Panc1 (cell line): ENCODE measurements at places on chromosomes 2 and 18. TPM values are rescaled to one million over a fixed set of nuclear protein-coding genes. Genes with fewer than 3 reads are reported as not detected.

TOGARAM2 gene
- 0.44 TPM for total RNA-seq

DNA sequence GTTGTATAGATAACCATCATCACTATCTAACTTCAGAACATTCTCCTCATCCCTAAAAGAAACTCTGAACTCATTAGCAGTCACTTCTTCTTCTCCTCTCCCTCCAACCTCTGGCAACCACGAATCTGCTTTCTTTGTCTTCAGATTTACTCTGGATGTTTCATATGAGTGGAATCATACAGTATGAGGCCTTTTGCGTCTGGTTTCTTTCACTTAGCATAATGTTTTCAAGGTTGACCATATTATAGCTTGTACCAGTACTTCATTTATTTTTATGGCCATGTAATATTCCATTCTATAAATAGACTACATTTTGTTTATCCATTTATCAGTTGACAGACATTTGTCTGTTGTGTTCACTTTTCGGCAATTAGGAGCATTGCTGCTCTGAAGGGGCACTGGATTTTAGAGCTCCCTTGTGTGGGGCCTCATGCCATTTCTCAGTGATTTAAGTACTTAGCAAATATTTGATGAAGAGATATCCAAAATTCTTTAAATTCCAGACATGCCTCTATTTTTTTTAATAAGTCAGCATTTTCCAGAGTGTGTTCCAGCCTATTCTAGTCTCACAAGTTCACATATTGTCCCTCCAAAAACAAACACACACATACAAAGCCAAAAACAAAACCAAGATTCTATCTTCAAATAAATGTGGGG, 22.5 kb upstream of the MAP3K20 start:
- DNase-seq = no peak

DNA sequence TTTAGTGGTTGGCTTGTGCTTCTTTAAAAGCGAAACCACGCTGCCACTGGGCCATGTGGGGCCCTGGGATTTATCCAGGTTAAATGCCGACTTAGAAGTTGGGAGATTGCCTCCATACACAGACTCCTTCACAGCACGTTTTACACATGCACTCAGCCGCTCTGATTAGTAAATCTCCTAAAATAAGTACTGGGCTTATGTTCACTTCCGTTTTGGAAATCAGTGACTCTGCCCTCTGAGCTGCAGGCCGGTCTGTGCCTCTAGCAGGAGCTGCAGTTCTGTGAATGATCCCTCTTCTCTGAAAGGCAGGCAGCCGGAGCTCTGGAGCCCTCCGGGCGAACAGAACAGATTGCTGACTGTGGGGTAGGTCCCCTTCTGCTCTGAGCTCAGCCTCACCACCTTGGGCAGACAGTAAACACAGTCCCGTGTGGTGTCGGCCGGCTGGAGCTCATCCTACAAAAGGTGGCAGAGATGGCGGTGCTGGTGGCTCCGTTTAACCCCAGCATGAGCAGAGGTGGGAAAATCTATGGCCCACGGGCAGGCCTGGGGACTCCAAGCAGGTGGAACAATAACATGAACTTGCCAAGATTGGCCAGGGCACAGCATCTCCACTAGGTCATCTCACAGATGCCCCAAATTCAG, 9.8 kb upstream of the RAB17 start:
- no peak for DNase-seq

- peak; percentile 48 for DNase-seq
Measured at GRCh38 chr18:22466608-22467395, 49.1 kb upstream of the CTAGE1 start.

DNA sequence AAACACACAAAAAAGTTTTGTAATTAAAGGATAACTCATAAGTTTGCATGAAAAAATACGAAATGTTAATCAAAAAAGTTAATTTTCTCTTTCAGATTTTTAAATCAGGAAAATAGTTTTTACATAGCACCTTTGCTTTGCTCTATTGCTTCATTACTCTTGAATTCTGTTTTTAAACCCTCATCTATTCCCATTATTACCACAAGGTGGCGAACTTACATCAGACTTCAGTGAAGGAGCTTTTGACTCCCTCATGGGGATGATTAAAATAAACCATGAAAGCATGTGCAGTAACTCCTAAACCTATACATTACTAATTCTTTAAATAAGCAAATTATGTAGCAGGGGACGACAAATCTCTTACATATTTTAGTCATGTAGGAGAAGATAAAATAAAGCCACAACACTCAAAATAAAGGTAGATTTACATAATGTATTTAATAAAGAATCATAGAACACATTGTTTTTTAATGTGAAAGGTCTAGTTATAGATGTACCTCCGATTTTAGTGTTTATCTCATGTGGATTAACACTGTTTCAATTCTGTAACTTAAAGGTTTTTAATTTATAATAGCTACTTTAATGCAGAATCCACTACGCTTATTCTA, 105.2 kb downstream of the NETO1 start:
- peak; percentile 30 for DNase-seq

CHST10 gene
- total RNA-seq = 22.0 TPM

GKN2 gene
- total RNA-seq = not detected

- DNase-seq = no peak
Measured at GRCh38 chr2:88560619-88561307, 66.5 kb downstream of the EIF2AK3 start.

DNA sequence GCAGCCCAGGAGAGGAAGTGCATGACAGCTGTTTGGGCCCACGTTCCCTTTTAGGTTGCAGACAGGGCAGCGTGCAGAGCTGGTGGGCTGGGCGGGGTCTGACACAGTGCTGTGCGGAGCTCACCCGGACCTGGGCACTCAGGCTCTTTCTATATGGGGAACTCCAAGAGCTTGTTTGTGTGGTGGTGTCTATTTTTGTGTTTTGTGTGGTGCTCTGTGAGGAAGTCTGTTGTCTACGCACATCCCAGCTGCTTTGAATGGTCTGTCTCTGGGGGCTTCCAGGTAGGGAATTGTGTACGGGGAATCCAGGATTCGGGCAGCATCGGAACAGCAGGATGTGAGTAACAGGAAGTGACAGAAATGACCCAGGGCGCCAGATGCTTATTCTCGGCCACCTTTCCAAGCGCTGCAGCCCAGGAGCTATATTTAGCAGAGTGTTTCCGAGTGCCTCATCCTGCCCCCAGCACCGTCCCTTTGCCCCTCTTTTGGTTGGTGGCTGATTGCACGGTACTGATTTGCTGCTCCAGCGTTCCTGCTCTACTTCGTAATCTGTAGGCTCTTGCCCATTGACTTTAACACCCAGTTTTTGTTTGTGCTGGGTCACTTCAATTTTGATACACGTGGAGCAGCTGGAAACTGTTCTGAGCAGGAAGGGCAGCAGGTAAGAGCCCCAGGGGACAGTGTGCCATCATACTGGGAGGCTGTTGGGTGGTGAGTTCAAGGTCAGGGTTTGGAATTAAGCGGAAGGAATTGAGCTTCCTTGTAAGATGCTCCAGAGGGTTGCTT, 64.7 kb downstream of the DGKD start:
- DNase-seq = no peak

- no peak for DNase-seq
Measured at GRCh38 chr18:50623694-50624352, 63.9 kb downstream of the MAPK4 start.

DNA sequence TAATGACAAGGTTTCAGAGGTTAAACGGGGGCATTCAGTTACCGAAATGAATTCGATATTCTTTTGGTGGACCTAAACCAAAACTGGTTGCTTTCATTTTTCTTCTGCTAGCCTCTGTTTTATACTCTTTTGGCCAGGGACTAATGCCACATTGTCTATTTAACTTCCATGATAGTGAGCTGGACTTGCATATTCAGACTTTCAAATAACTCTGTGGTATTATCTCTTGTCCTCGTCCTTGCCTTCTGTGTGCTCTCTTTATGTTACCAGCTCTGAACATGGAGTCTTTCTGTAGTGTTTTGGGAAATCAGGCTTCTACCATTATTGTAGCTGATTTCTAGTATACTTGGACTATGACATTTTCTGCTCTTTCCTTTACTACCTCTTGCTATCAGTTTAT, 75.1 kb downstream of the CCDC102B start:
- no peak for DNase-seq

DNA sequence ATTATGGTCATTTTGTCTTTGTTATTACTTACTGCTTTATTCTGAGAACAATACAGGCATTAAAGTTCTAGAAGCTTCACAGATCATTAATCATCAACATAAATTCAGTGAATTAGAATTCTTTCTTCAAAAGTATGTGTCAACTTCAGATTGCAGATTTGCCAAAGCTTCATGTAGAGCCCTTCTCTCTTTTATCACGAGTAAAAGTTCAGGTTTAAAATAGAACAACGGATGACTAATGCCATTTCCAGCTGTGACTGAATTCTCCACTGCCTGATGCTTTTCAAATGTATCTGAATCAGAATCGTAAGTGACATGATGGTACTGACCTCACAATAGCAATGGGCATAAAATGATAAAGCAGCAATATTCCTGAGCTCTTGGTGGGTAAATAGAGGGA, 116.0 kb downstream of the ABCA12 start:
- no peak for DNase-seq

- DNase-seq = no peak
Measured at GRCh38 chr2:85255456-85255812, 72.4 kb downstream of the TGOLN2 start.

- DNase-seq = no peak
Measured at GRCh38 chr2:71865391-71865965, 282.2 kb downstream of the CYP26B1 start.

CLEC4F gene
- total RNA-seq = not detected

GRCh38 chr2:195830968-195831950, 174.2 kb downstream of the SLC39A10 start:
- DNase-seq = no peak

GRCh38 chr2:182117196-182117595, 131.5 kb downstream of the PPP1R1C start:
- DNase-seq = no peak

DNA sequence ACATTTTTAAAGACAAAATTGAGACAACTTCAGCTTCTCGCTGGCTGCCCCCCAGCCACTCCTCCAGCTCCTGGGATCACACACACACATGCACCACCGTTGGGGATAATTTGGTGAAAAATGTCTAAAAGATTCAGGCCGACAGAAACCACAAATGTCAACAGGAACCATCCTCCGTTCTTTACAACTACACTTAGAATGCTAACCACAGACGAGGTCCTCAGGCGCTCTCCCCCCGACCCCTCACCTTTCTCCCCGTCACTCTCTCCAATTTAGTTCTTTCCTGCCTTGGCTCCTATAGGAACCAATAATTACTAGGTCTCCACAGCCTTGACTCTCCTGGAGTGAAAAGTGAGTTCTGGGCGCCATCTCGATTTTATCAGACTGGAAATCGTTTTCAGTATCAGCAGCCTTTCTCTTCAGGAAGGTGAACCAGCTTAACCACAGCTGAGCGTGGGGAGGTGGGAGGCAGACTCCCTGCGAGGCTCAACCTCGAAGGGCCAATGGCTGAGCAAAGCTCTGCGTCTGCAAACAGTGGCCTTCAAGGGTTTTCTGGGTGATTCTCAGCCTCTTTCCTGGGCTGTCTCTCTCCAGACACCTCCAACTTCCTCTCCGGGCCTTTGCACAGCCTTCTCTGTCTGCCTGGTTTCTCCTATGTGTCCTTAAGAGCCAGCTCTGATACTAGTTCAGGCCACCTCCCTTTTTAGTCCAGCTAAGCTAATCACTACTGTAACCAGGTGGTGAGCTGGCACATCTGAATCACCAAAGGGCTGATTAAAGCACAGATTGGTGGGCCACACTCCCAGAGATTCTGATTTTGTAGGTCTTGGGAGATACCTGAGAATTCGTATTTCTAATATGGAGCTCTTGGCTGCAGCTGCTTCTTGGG, 115.7 kb upstream of the COPS8 start:
- DNase-seq = no peak

GRCh38 chr2:120854766-120855530, 119.3 kb downstream of the GLI2 start:
- no peak for DNase-seq

PIEZO2 gene
- total RNA-seq = 0.57 TPM
